ENCODE measurements at places on chromosomes 1 and 21.
A peak's percentile ranks its signal among the peaks of the same experiment; 100 is the strongest.

DNA sequence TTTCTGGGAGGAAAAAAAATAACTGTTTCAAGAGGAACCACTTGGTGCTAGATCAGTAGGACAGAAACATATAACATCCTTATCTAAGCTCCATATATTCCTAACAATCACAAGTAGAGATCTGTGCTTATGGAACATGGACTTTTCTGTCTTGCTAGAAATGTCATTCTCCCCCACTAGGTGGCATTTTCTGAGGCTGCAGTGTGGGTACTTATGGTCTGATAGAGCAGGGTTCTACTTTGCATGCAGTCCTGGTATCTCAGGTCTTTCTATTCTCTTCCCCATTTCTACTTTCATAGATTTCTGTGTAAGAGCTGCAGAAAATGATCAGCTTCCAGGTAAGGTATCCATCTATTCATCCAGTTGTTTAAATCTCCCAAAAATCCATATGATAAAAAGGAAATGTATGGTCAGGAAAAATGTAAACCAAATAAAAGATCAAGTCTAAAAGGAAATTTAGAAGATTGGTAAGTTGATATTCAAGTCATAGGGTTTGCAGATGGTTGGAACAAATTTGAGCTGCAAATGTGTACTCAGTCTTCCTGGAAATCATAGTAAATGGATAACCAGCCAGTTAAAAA lies 1.5 kb downstream of the ZNF684 start:
- peak; percentile 54 for DNase-seq

DNA sequence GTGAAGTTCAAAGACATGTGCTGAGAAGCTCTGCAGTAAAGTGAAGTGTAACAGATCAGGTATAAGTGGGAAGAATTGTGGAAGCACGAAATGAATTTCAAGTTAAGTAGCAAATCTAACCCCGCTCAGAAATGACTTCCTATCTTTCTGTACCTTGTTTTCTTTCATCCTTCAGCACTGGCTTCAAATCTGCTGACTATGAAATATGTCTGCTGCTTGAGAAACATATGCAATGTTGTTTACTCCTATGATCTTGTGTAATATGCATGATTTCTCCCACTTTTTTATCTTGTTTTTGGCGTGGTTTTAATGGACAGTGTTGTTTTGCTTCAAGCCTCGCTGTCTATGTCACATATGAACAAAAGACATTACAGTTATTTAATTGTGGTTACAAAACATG lies 545.3 kb upstream of the NCAM2 start:
- no peak for DNase-seq

DNA sequence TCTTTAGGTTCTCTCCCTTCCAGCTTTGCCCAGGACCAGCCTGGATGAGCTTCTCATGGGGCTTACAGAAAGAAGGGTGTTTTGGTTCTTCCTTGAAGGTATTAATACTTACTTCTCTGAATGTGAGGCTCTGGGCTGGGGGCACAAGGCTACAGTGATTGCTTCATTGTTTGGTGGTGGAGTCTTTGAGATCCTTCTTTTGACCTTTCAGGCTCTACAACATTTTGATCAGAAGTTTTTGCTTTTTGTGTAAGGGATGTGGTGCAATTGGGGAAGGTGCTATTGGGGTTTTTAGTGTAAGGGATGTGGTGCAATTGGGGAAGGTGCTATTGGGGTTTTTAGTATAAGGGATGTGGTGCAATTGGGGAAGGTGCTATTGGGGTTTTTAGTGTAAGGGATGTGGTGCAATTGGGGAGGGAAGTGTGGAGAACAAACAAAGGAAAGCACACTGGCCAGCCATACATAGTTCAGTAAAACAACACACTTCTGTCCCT lies 103.6 kb upstream of the IVNS1ABP start:
- DNase-seq: peak; percentile 70

GRCh38 chr1:221793439-221794078 lies 51.7 kb upstream of the DUSP10 start:
- peak; percentile 53 for DNase-seq

DNA sequence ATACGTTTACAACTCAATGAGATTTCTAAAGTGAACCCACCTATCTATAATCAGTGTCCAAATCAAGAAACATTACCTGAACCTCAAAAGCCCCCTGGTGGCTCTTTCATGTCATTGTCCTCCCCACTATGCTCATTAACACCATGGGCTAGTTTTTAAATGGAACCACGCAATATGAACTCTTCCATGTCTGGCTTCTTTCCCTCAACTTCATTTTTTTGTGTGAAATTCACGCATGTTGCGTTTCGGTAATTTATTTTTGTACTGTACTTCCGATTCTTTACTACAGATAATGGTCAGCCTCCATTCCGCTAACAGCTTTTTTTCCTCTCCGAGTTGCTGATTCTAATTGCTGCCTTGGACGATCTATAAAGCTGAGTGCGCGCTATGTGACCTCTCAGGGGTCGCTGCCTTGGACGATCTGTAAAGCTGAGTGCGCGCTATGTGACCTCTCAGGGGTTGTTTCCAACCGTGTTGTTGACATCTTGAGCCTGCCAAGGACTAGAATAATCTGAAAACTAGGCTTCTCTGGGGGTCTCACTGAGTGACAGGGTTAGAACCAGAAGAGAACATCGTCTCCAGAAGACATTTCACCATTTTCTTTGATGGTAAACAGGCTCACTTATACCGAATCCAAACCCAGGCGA lies 1.1 kb upstream of the CACYBP start:
- DNase-seq: peak; percentile 85

DNA sequence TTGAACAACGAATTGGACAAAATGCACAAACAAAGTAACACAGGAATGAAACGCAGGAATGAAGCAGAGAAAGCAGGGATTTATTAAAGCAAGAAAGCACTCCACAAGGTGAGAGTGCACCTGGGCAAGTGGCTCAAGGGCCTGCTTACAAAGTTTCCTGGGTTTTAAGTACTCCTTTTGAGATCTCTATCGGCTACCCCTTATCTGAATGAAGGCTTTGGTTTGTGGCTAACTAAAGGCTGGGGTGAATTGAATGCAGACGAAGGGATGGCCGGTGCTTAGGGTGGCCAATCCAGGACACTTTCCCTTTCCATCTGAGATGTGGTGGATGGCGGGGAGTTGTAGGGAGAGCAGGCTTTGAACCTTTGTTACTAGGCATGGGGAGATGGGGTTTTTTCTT lies 151.4 kb upstream of the KIAA0040 start:
- no peak for DNase-seq

DNA sequence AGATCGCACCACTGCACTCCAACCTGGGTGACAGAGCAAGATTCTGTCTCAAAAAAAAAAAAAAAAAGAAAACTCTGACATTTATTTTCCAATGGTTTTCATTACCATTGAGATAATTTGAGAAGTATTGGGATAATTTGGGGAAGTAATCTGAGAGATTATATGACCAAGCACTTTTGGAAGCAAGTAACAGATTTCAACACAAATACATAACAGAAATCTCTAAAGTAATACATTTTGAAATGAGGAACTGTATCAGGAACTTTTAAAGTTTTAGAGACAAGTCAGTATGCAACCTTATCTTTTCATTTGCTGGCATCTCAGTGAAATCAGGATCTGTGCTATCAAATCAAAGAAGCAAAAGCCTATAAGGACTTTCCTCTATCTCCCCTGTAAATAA lies 25.4 kb upstream of the SLC16A1 start:
- DNase-seq: no peak

DNA sequence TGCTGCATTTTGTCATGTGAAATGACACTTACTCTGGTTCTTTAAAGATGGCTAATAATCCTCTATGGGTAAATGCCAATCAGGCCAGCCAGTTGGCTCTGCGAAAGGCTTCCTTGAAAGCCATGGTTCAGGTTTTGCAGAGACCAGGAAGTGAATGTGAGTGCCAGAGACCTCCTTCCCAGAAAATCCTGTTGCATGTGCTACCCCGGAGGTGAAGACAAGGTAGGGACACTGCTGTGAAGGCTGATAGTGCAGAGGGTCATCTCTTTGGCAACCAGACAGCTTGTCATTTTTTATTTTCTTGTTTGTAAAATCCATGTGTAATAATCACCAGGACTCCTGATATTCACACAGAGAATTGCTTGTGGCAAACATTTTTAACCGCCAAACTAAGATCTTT lies 18.7 kb downstream of the LRRC8D start:
- DNase-seq: no peak

GRCh38 chr1:66282343-66282852 lies 251.6 kb upstream of the SGIP1 start:
- peak; percentile 90 for DNase-seq

DNA sequence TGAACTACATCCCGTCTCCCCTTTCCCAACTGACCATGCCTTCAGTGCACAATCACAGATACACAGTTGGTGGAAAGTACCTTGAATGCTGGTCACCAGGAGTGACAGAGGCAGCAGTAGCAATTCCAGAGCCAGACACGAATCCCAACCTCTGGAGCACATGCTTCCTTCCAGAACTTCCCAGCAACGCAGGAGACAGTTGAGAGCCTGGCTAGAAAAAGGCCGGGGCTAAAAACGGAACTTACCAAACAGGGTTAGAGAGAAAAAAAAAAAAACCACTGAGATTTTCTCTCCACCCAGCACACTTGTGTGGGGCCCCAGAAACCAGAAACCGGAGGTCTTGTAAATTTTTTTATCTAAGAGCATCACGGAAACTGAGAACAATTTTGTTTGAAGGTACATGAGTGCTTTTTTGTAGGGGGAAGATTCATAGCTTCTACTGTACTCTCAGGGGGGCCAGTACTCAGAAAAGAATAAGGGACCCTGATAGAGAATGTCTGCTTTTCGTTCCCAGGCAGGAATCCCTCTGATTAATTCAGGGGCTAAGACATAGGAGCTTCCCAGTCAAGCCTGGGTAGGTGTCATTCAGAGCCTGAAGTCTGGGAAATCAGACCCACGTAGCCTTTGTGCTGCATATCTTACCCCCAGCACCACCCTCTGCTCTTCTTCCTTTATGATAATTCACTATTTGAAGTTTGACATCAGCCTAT lies at the start of gene CD48:
Gene CD48, minus strand, starts transcription at position 221 of the 710 bp plus-strand sequence. Its CDS starts 59 bp downstream, at position 162.
- peak; percentile 70 for DNase-seq

GRCh38 chr1:230330157-230330556 lies 96.0 kb downstream of the PGBD5 start:
- no peak for DNase-seq

GRCh38 chr21:27476696-27477095 lies 509.8 kb upstream of the ADAMTS5 start:
- DNase-seq: no peak

GRCh38 chr1:235264327-235264726 lies 63.7 kb downstream of the ARID4B start:
- no peak for DNase-seq

DNA sequence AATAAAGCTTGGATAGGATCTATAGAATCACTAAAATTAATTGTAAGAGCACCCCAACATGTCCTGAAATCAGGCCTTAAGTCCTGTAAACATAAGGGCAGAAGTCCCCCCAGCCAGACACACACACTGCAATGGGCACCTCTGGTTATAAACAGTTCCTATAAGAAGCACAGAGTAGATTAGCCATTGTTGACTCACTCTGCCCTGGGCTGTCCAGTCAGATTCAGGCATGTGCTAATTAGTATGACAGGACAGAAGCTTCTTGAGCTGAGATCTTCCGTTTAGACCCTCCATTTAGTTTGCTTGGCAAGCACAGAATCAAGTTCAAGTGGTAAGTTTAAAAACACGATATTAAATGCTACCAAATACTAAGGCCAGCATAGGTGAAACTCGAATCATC lies 11.8 kb upstream of the DENND1B start:
- no peak for DNase-seq

- no peak for DNase-seq
Observed at GRCh38 chr1:34415140-34415539, 238.4 kb downstream of the C1orf94 start.

DNA sequence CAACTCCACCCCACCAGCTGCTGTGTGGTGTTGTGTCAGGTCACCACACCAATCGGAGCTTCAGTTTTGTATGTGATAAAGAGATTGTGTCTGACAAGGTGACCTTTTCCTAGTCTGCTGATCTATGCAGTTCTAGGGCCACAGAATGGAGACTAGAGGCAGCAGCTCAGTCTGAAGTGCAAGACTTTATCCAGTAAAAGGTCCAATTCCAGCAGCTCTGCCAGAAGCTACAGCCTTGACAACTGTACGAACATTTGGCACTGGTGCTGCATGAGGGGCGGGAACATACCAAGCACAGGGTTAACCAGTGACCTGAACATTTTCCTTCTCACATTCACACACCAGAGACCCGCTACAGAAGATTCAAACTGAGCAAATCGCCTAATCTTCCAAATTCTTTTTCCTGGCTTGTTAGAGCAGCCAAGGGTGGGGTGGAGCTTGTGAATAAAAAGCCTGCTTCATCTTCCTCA lies 9.3 kb downstream of the FMO1 start:
- no peak for DNase-seq

DNA sequence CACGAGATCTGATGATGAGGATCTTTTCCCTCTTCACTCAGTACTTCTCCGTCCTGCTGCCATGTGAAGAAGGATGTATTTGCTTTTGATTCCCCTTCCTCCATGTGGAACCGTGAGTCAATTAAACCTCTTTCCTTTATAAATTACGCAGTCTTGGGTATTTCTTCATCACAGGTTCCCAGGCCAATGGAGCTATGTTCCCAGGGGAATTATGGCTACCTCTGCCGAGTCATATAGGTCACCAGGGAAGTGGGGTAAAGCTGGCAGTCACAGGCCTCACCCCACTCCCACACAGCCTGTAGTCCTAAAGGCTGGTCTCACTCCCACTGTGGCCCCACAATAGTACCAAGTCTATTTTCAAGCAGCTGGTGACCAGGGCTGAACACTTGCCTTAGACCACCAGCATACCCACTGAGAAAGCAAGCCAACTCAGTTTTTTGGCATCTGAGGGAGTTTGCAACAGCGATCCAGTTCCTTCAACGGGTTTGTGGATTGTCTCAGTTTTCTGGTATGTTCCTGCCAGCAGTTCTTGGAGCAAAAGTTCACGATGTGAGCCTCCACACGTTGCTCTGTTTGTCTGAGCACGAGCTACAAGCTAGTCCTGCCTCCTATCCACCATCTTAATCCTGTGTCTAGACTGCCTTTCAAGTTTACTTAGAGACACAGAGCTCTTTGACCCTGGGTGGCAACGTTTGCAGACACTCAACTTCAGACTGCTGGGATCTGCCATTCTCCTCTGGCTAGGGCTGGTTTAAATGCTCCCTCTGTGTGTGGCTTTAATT lies 104.5 kb downstream of the CENPF start:
- DNase-seq: no peak

Measured in CD4-positive, alpha-beta T cell treated with Interferon alpha-2 for 1 hour (primary cell).